Activated T-helper 1 cell treated with Interleukin-2 at 50 U/mL for 16 hours (primary cell): ENCODE measurements at places on chromosomes 16 and 17.

- no peak for DNase-seq
Measured at GRCh38 chr17:50423553-50424159, 2.4 kb upstream of the ACSF2 start.

GRCh38 chr16:80142281-80142680 is 398.5 kb upstream of the DYNLRB2 start:
- DNase-seq, result no peak

GRCh38 chr16:79839466-79840341 is 239.2 kb upstream of the MAF start:
- DNase-seq, result no peak

GRCh38 chr16:57688487-57688986 is 6.1 kb upstream of the DRC7 start:
- no peak for DNase-seq

GRCh38 chr16:23944381-23944780 is 108.6 kb downstream of the PRKCB start:
- no peak for DNase-seq

DNA sequence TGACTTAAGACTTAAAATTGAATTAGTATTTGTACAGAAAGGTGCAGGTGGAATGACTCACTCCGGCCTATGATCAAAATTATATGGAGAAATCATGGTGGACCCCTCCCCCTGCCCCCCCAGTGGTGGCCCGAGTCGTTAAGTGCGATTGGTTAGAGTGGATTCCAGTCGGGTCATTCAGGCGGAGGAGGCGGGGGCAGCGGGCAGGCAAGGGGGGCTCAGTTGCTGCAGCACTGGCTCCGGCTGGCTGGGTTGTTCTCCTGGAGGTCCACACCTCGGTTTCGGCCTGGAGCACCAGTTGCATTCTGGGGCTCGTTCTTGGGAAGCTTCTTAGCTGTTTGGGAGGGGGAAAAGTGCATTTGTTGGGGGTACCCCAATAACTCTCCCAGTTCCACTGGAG is 3.0 kb downstream of the HSPB9 start:
- DNase-seq, result no peak

GRCh38 chr16:71351558-71351901 is 7.0 kb upstream of the CALB2 start:
- no peak for DNase-seq

- DNase-seq, result no peak
Measured at GRCh38 chr17:82949984-82950383, 110.2 kb upstream of the ZNF750 start.

DNA sequence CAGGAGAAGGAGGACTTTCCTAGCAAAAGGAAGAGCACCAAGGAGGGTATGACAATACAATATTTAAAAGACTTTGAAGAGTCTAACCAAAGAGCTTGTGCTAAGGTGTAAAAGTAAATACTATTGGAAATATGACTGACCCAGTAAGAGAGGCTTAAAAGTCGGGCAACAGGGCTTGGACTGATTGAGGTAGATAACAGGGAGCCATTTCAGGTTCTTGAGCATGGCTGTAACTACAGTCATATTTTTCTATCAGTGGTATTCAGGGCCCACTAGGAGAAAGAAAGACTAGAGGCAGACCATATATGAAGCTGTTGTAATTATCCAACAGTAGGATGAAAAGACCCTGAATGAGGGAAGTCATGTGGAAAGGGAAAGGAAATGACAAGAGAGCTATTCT is 62.3 kb downstream of the SMURF2 start:
- no peak for DNase-seq

DNA sequence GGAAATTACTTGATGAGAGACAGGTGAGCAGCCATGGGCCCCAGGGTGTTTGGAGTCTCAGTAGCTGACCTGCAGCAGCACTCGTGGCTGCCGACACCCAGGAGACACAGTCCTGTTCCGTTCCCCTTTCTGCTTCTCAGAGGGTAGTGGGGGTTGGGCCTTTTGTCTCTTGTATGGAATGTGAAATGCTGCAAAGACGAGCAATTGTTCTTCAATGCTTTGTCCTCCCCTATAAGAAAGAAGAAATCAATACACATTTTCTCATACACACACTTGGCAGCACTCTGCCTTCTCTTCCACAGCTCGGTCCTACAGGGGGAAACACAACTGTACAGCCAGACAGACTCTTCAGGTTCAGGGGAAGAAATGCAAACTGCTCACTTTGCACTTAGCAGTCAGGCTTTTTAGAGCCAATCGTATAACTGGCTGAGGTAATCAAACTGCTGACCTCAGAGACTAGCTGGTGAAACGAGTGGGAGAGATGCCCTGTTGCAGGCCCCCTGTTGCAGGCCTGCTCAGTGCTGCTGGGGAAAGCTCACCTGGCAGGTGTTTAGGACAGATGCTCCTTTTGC is 96.7 kb downstream of the AATF start:
- no peak for DNase-seq

- DNase-seq, result no peak
Measured at GRCh38 chr16:79750311-79750710, 149.8 kb upstream of the MAF start.

DNA sequence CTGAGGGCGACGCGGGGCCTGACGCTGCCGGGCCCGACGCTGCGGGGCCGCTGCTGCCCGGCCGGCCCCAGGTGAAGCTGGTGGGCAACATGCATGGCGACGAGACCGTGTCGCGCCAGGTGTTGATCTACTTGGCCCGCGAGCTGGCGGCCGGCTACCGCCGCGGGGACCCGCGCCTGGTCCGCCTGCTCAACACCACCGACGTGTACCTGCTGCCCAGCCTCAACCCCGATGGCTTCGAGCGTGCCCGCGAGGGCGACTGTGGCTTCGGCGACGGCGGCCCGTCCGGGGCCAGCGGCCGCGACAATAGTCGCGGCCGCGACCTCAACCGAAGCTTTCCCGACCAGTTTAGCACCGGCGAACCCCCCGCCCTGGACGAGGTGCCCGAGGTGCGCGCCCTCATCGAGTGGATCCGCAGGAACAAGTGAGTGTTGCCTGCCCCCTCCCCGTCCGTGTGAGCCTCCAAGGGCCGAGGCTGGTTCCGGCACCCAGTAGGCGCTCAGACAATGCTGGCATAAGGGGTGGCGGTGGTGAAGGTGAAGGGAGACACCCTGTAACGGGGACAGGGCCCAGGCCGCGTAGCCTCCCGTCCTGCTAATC is 676 bp downstream of the CPD start:
- DNase-seq, result no peak

DNA sequence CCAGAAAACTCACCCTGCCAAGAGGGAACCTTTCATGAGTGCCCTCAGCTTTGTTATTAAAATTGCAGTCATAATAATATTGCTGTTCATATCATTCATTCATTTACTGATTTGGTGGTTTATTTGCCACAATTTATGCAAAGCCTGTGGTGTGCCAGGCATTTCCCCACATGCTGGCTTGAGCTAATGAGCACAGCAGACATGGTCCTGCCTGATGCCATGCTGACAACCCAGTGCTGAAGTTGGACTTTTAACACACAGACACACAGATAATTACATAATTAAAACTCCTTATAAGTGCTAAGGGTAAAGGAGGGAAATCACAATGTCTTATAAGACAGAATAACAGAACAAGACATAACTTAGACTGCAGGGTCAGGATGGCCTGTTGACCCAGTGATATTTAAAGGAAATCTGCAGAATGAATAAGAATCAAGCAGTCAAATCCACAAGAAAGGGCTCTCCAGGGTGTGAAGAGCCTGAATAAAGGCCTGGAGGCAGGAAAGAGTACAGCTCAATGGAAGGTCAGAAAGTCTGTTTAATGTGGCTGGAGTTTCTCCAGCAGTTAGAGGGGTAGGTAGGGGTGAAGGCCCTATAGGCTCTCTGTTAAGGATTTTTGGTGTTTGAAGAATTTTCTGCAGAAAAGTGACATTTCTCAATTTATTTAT is 196.9 kb upstream of the CDH11 start:
- DNase-seq, result no peak

DNA sequence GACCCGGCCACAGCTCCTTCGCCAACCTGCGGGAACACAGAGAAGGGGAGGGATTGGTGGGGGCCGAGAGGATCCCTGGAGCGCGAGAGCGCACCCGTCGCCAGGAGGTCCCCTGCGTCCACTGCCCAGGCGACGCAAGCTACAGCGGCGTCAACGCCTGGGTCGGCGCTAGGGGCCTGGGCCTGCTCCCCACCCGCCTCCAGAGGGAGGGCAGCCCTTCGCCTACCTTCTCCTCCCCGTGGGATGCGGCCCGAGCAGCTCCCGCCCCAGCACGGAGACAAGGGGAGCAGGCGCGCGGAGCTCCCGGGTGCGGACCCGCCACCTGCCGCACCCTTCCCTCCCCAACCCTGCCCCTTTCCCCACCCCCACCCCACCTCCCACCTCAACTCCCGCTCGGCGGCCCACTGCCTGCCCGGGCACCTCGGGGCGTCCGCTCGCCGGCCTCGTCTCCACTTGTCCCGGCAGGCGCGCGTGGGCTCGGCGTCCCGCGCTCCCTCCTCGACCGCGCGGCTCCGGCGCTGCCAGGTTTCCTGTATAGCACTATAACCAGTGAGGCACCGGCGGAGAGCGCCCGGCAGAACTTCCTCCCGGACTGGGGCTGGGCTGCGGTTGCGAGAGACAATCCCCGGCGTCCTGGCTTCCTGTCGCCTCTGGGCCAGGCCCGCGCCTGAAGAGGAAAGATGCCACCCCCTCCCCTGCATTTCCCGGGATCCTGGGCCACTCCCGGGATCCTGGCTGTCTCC is 119.1 kb upstream of the SMURF2 start:
- DNase-seq, result peak; percentile 32

GRCh38 chr16:1713933-1714332 is 7.9 kb downstream of the MAPK8IP3 start:
- DNase-seq, result no peak

DNA sequence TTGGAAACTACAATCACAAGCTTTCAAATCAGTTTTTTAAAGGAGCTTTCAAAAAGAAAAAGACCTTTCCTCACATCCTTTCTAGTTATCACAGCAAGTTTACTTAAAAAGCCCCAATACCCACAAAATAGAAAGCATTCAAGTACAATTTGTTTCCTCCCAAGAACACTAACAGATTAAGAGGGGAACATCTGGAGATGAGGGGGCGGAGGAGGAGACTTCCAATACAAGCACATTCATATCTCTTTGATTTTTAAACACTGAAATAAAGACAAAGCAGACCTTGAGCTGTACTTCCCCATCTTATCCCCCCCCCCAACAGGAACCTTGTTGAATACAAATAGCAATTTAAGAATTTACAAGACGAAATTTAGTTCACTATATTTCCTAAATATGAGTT is 2.0 kb downstream of the YWHAE start:
- DNase-seq, result no peak

GRCh38 chr17:7839190-7839875 is 5.3 kb downstream of the KDM6B start:
- no peak for DNase-seq

- no peak for DNase-seq
Measured at GRCh38 chr17:76007131-76007849, 6.6 kb downstream of the CDK3 start.

- DNase-seq, result no peak
Measured at GRCh38 chr16:31077592-31078396, 3.6 kb downstream of the ZNF646 start.

- peak; percentile 13 for DNase-seq
Measured at GRCh38 chr17:32520104-32520701, 33.4 kb downstream of the CDK5R1 start.

- no peak for DNase-seq
Measured at GRCh38 chr17:4703330-4703691, 626 bp downstream of the PELP1 start.

DNA sequence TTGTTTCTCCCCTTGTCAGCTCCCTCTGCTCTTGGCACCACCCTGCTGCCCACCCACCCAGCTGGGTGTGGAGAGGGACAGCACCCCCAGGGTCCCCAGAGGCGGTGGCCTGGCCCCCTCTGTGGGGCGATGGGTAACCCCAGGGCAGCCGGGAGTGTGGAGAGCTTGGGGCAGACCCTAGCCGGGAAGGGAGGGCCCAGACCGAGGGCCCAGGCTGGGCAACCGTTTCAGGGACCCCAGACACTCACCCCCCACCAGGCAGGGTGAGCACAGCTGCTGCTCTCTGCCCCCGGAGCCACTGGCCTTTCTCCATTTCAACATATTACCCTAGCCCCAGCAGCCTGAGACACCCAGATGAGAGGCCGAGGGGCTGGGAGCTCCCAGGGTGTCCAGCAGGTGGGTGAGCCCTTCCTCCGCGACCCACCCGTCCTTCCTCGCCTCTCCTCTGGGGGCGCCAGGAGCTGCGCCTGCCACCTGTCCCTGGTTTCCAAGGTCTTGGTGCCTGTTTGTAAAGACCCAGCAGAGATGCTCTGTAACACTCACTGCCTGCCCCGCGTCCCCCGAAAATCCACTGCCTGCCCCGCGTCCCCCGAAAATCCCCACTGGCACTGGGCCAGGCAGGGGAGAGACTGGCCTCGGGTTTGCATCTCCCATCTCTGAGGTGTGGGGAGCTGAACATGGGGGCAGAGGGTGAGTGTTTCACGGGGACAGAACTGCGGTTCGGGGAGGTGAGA is 45.4 kb downstream of the BAHCC1 start:
- no peak for DNase-seq

DNA sequence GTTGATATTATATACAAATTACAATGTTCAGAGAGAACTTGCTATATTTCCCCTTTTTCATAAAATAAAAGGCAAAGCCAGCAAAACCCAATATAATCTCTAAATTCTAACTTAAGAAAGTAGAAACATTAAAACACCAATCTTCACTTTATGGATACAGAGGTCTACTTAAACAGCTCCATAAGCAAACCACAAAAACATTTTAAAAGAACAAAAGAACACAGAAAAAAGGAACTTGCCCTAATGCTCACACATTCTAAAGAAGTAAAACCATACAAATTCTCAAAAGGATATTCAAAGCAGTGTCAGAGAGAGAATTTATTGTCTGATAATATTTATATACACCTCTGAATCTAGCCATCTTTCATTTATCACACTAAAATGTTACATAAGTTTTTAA is 606 bp downstream of the ABCA10 start:
- no peak for DNase-seq

DNA sequence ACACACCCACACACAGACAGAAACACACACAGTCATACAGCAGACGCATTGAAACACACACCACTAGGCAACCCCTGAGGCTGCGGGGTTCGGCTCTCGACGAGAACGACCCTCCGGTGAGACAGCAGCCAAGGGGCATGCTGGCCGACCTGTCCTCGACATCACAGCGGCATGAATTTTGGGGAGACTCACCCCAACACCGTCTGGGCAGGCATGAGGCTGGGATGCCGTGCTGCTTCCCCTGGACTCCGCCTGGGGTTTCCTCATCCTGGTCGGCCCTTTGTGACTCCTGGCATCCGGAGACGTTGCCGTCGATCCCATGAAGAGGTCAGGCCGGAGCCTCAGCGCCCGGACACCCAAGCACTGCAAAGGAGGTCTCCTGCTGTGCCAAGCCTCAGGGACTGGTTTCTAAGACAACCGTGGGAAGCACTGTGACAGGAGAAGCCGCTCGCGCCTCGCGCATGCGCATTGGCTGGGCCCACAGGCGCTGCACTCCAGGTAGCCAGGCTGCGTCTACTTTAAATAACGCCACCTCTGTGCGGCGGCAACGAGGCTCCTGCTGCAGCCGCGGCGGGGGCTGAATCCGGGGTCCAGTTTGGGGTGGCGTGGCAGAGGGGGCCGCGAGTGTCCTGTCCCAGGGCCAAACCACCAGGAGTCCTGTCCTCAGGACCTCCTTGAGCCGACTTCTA is 13.8 kb upstream of the KCNJ18 start:
- DNase-seq, result no peak

- no peak for DNase-seq
Measured at GRCh38 chr17:3613124-3613523, 3.9 kb upstream of the TRPV1 start.

GRCh38 chr17:68356520-68356919 is 65.2 kb downstream of the ARSG start:
- peak; percentile 50 for DNase-seq
